ENCODE measurements at places on chromosomes 6 and 20. TPM values are rescaled to one million over a fixed set of nuclear protein-coding genes. Genes with fewer than 3 reads are reported as not detected.

- no peak overlapping the region for H3K27ac ChIP-seq
- H3K27me3 ChIP-seq = no peaks in the 10 kb centered on the region
- no peaks in the 10 kb centered on the region for H3K4me1 ChIP-seq
Measured at GRCh38 chr20:49433333-49433732, 49.1 kb downstream of the KCNB1 start.

GRCh38 chr6:16803294-16804200 lies 42.3 kb upstream of the ATXN1 start:
- no peaks in the 10 kb centered on the region for H3K27me3 ChIP-seq
- no peaks in the 10 kb centered on the region for H3K36me3 ChIP-seq
- H3K4me3 ChIP-seq = no peak overlapping the region
- H3K4me1 ChIP-seq = no peaks in the 10 kb centered on the region
- no peak for DNase-seq

DNA sequence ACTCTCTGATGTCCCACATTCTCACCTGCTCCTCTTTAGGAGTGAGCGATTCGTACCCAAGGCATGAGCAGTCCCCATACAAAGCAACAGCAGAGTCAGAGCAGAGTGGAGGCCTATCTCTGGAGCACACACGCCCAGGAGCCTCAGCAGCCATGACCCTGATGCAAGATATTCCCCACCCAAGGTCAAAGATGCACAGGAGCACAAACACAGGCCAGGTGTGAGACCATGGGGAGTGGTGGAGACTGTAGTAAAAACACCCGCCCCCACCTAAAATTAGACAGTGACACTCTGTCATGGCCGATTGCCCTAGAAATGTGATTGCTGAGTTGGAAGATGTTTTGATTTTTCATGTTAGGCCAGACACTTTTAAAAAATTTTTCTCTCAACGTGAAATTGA lies 21.4 kb downstream of the RRBP1 start:
- H3K27me3 ChIP-seq = no peaks in the 10 kb centered on the region
- no peak for DNase-seq
- H3K4me3 ChIP-seq = no peak overlapping the region
- no peak overlapping the region for H3K27ac ChIP-seq
- no peaks in the 10 kb centered on the region for H3K36me3 ChIP-seq

The SLC32A1 gene
- not detected for total RNA-seq

The NRSN1 gene
- total RNA-seq = not detected

- no peaks in the 10 kb centered on the region for H3K27me3 ChIP-seq
- no peaks in the 10 kb centered on the region for H3K4me1 ChIP-seq
- no peak overlapping the region for H3K4me3 ChIP-seq
- no peaks in the 10 kb centered on the region for H3K36me3 ChIP-seq
Measured at GRCh38 chr20:33515569-33516216, 25.8 kb downstream of the CBFA2T2 start.

- H3K4me1 ChIP-seq = peaks cover 34% of the 10 kb centered on the region
- H3K36me3 ChIP-seq = no peaks in the 10 kb centered on the region
- H3K4me3 ChIP-seq = no peak overlapping the region
- no peak overlapping the region for H3K27ac ChIP-seq
- no peak for DNase-seq
Measured at GRCh38 chr6:33897189-33897780, 93.5 kb upstream of the MLN start.

- H3K36me3 ChIP-seq = no peaks in the 10 kb centered on the region
- H3K4me3 ChIP-seq = no peak overlapping the region
- peaks cover 70% of the 10 kb centered on the region for H3K27me3 ChIP-seq
- peaks cover 53% of the 10 kb centered on the region for H3K4me1 ChIP-seq
Measured at GRCh38 chr6:6007366-6008088, 802 bp upstream of the NRN1 start.

GRCh38 chr6:38554700-38555413 lies 84.9 kb downstream of the BTBD9 start:
- no peak overlapping the region for H3K27ac ChIP-seq
- H3K36me3 ChIP-seq = no peaks in the 10 kb centered on the region
- no peak for DNase-seq
- H3K4me3 ChIP-seq = no peak overlapping the region
- no peaks in the 10 kb centered on the region for H3K4me1 ChIP-seq

DNA sequence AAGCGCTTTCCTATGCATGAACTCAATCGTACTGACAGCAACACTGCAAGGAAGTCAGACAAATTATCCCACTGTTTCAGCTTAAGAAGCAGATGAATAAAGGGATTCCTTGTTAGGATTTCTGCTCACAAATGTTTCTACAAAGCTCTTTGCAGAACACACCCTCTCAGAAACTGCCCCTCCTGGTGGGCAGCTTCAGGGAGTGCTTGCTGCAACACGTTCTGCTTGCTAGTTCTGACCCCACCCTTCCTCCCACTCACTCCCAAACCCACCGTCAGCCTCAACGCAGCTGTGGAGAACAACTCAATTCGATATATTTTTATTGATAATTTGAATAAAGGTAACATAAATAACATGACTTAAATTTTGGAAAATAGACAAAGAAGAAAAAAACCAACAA lies 250.8 kb upstream of the PRDM1 start:
- no peak overlapping the region for H3K27ac ChIP-seq
- no peaks in the 10 kb centered on the region for H3K4me1 ChIP-seq
- peak; percentile 6 for DNase-seq
- H3K27me3 ChIP-seq = no peaks in the 10 kb centered on the region
- H3K36me3 ChIP-seq = no peaks in the 10 kb centered on the region

GRCh38 chr20:24649787-24650490 lies 180.5 kb downstream of the SYNDIG1 start:
- H3K36me3 ChIP-seq = no peaks in the 10 kb centered on the region
- H3K4me3 ChIP-seq = no peak overlapping the region
- peaks cover 5% of the 10 kb centered on the region for H3K27me3 ChIP-seq
- no peaks in the 10 kb centered on the region for H3K4me1 ChIP-seq
- no peak overlapping the region for H3K27ac ChIP-seq

GRCh38 chr20:34310481-34311117 lies 7.4 kb upstream of the AHCY start:
- H3K36me3 ChIP-seq = no peaks in the 10 kb centered on the region
- no peak for DNase-seq
- no peak overlapping the region for H3K27ac ChIP-seq
- H3K4me1 ChIP-seq = peaks cover 9% of the 10 kb centered on the region

DNA sequence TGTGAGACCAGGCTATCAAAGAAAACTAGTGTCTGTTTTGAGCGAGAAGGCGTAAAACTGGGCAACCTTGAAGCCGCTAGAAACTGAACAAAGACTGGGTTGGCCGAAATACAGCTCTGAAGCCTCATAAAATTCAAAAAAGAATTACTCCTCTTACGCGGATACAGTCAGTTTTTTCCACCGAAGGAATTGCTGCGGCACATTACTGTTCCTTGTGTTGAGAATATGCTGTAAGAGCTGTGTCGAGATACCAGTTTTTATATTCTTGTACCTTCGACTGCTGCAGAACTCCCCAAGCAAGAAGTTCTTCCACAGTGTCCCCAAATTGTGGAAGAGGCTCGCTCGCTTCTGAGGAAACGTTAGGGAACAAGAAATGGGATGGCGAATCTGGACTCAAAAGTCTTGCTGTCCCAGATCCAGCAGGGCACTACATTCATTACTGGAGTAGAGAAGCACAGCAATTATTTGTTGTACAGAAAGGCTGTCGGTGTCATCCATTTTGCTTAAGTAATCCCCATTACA lies 523 bp upstream of the COX7A2 start:
- peaks cover 4% of the 10 kb centered on the region for H3K36me3 ChIP-seq
- H3K27ac ChIP-seq = peak overlapping the region; percentile 96
- H3K27me3 ChIP-seq = no peaks in the 10 kb centered on the region
- DNase-seq = no peak
- H3K4me1 ChIP-seq = peaks cover 24% of the 10 kb centered on the region
- peak overlapping the region; percentile 90 for H3K4me3 ChIP-seq

GRCh38 chr6:38182426-38182825 lies 362.9 kb downstream of the ZFAND3 start:
- no peak overlapping the region for H3K27ac ChIP-seq
- H3K36me3 ChIP-seq = no peaks in the 10 kb centered on the region
- no peak for DNase-seq
- no peaks in the 10 kb centered on the region for H3K4me1 ChIP-seq
- no peak overlapping the region for H3K4me3 ChIP-seq
- H3K27me3 ChIP-seq = no peaks in the 10 kb centered on the region

DNA sequence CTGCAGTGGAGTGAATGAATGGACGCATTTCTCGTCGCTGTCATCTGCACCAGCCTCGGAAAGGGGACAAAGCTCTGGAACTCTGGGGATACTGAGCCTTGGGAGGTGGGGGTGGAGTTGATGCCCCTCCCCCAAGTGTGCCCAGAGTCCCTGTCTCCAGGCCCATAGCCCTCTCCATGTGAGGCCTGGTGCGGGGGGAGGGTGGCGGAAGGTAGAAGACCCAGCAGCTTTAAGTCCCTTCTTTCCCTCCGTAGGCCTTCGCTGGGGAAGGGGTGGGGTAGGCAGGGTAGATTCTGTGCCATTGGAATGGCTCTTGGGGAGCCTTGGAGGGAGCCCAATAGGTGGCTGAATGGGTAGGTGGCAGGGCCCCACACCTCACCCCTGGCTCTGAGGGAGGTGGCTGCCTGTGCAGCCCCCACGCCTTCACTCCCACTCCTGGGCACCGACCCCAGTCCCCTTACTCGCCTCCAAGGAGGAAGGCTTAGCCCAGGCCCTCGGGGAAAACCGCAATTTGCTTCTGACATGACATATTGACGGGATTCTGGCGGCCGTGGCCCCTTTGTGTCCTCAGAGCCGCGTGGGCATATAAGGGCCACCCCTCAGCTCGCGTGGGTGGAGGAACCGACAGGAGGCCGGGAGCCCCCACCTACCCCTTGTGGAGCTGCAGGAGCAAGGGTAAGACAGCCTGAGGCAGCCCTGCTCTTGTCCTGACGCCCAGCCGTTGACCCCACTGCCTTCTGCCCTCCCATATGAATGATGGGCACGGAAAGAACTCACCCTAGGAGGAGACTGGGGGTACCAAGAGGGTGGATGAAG lies at the start of gene BPIFB3:
Gene BPIFB3, plus strand, starts transcription at position 613 of the 816 bp plus-strand sequence. CDS start 1,533 bp downstream, outside the sequence.
- no peaks in the 10 kb centered on the region for H3K36me3 ChIP-seq
- H3K4me1 ChIP-seq = no peaks in the 10 kb centered on the region
- H3K27me3 ChIP-seq = no peaks in the 10 kb centered on the region

DNA sequence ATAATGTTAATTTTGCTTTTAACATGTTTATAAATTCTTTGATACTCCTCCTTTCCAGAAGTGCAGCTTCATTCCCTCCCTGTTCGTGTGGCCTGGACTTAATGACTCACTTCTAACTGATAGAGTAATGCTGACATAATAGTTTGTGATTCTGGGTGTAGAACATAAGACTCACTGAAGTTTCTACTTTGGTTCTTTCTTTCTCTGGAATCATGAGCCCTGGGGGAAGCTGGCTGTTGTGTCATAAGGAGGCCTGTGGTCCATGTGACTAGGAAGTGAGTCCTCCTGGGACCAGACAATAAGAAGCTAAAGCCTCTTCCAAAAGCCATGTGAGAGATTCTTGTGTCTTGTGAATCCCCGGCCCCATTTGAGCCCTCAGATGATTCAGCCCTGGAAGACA lies 30.5 kb upstream of the HLA-G start:
- DNase-seq = no peak
- no peaks in the 10 kb centered on the region for H3K36me3 ChIP-seq
- H3K27me3 ChIP-seq = no peaks in the 10 kb centered on the region
- peaks cover 6% of the 10 kb centered on the region for H3K4me1 ChIP-seq
- no peak overlapping the region for H3K27ac ChIP-seq

DNA sequence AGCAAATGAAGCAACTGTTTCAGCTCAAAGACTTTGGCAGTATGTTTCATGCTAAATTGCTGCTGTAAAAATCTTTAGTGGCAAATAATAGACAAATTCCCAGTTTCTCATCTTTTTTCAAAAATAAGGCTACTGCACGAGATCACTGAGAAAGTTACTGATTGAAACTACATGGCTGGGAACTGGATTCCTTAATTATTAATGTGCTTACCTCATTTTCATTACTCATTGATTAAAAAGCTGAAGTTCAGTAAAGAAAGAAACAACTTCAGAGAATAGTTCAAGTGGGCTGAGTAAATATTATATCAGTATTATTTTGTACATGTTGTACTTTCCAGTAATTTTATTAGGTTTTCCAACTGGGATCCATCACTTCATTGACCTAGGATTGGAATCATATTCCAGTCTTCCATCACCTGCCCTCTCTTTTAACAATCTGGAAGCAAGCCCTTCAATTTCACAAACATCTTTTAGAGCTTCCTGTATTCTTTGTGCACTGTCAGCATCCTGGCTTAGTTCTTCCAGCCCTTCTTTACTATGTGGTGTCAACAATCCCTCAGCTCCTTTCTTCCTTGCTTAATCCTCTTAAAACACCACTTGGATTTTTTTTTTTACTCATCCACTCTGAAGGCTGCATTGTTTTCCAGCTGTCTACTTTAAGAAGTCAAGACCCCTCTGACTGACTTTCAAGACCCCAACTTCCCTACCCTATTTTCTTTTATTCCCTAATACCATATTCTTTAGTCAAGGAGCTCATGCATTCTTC lies 4.3 kb downstream of the MEI4 start:
- no peaks in the 10 kb centered on the region for H3K36me3 ChIP-seq
- no peak overlapping the region for H3K27ac ChIP-seq
- no peaks in the 10 kb centered on the region for H3K4me1 ChIP-seq
- no peak for DNase-seq

- H3K27me3 ChIP-seq = no peaks in the 10 kb centered on the region
- H3K4me3 ChIP-seq = no peak overlapping the region
- no peak overlapping the region for H3K27ac ChIP-seq
Measured at GRCh38 chr20:56646599-56646998, 17.5 kb downstream of the TFAP2C start.

DNA sequence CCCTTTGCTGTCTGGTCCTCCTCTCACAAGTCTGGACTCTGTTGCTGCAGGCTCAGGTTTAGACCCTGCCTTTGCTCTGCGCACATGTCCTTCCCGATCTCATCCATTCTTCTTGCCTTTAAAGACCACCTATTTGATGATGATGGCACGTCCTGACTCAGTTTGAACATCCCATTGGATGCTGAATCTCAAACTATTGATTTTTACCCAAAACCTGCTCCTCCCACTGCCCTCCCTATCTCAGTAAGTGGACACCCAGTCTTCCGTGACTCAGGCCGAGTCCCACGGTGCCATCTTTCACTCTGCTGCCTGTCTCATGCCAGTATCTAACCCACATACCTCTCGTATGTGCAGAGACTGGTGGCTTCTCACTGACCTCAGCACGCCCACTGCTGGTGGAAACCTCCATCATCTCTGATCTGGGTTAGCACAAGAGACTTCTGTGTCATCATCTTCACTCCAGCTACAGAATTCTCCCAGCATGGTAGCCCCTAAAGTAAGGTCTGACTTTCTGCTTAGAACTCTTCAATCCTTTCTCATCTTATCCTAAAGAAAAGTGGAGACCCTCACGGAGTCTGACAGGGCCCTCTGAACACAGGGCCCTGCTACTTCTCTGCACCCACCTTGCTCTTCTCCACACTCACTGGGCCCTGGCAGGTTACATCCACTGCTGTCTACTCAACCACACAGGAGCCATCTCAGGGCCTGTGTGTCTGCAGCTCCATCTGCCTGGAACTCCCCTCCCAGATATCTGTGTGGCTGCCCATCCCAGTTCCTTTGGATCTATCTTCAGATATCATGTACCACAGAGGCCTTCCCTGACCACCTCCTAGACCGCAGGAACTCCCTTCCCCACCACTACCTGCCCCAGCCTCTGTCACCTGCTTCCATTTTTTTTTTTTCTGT lies 387.1 kb upstream of the AGPAT4 start:
- H3K27me3 ChIP-seq = no peaks in the 10 kb centered on the region
- no peaks in the 10 kb centered on the region for H3K36me3 ChIP-seq
- no peak overlapping the region for H3K27ac ChIP-seq
- DNase-seq = no peak
- no peak overlapping the region for H3K4me3 ChIP-seq
- H3K4me1 ChIP-seq = no peaks in the 10 kb centered on the region
